ENCODE measurements at places on chromosomes 16 and 17.

GRCh38 chr16:50295541-50296132, 29.3 kb downstream of the ADCY7 start:
- no peak for DNase-seq

DNA sequence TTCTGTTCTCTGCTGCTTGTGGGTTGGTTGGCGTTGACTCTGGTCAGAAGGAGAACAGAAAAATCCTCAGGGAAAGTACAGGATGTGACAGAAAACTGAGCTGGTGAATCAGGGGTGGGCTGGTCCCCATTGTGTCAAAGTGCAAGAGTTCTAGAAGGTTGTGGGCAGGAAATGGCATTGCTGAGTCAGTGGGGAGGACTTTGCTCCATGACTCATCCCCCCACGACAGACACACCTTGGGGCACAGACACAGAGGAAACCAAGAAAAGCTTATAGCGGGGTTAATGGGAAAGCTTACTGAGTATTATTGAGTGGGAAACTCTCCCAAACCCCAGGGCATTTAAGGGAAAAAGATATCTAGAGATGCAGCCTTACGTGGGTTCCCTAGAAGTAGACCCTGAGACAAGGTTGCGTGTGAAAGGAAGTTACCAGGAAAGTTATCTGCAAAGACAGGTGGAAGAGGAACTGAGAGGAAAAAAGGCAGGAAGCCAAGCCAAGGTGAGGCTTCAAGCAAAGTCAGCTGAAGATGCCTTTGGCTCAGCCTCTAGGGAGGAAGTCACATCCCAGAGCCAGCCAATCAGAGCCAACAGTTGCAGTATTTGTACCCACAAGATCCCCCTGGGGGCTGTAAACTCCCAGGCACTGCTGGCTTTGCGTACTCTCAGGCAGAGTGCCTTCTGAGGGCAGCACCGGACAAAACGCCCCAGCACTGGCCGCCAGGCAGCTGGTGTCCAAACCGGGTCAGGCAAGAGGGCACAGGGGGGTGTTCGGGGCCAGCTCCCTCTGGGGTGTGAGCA, 86.4 kb downstream of the FOXL1 start:
- peak; percentile 28 for DNase-seq

DNA sequence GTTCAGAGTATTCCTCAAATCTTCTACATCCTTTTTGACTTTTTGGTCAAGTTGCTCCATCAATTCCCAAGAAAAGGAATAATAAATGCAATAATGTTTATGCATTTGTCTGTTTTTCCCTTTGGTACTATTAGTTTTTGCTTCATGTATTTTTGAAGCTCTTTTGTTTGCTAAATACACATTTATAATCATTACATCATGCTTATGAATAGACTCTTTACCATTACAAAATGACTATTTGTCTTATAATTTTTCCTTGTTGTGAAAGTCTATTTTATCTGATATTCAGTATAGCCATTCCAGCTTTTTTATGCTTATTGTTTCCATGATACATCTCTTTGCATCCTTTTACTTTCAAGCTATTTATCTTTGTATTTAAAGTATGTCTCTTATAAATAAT, 41.2 kb downstream of the CEP112 start:
- no peak for DNase-seq

DNA sequence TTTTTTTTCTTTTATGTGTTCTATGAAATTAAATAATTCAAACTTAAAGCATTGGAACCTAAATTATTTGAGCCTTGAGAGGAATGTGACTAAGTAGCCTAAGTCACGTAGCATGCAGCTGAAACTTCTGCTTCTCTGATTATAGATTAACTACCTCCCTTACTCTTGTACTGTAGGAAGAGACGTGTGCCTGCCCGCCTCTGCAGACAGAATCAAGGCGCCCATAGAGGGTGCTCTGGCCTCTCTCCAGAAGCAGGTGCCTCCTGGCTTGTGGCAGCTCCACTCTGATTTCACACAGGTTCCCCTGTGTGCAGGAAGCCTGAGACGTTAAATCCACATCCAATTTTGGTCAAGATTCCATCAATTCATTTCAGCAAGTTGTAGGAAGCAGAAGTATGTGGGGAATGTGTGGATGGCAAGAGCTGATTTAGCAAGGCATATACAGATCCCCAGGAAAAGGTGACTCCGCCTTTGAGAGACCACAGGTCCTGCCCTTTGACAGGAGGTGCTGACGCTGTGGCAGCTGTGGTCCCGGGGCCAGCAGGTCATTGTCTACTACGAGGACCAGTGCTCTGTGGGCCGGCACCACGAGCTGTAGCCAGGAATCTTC, 1418.8 kb downstream of the CDH11 start:
- DNase-seq: no peak

DNA sequence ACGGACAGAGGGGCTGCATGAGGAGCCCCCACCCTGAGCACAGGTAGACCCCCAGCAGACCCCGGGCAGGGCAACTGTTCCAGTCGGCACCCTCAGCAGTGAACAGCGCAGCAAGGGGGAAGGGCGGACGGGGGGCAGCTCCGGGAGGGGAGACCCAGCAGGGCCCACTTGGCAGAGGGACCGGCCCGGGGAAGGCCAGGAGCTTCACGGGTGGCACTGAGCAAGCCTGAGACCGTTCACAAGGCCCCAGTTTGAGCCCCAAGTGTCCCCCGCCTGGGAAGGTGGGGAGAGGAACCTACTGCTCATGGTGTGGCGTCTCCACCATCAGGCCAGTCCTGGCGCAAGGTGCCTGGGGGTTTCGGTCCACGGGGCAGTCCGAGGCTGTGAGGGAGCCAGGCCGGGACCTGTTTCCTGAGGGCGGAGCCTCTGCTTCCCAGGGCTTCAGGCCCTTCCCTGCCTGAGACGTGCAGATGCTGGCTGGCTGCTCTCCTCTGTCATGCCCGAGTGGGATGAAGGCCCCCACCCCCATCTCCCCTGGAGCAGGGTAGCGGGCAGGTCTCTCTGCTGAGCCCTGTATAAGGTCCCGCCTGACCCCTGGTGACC, 54.4 kb upstream of the GNG13 start:
- DNase-seq: no peak

DNA sequence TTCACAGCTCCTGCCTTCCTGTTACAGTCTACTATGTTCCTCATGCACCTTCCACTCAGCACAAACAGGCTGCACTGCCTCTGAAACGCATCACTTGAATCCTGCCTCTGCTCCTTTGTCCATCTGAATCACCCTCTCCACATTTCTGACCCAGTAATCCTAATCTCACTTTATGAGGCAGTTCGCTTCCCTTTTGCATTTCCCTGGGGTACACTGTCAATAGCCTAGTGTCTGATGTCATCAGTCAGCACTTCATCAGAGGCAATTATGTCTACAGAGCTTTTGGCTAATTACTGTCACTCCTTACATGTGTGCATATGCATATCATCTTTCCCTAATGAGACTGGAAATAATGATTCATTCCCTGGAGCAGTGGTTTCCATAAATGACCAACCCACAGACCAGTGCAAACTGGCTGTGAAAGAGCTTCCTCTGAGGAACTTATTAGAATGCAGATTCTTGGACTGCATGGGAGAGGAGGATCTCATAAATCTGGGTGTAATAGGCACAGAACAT, 23.6 kb downstream of the CA4 start:
- DNase-seq: no peak

DNA sequence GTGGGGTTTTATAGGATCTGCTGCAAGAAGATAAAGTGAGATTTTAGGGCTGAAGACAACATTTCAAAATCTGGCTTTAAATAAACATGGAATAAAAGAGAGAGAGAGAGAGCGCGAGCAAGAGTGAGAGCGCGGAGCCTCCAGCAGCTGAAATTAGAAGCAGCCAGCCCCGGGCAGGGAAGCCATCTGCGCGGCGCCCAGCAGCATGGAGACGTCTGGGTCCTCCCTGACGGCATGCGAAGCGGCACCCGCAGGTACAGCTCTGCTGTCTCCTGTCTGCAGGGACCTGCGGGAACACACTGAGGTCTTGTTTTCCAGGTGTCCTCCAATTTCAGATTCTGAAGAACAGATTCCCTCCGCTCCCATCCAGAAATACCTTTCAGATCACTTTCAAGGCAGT, 7.9 kb upstream of the BAIAP2 start:
- no peak for DNase-seq

DNA sequence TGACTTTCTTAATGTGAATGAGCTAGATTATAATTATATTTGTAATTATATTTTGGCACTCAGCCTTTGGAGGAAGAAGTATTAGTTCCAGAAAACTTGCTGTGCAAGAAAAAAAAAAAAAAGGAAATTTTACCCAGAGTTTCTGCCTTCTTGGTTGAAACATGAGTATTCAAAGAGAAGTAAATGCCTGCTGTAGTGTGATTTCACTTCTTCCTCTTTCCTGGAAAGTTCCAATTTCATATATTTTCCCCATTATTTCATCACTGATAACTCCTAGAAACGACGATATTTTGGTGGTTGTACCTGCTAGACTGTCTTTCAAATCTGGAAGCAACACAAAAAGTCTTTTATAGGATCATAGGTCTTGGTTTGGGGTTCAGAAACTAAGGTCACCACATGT, 20.4 kb upstream of the MPHOSPH6 start:
- no peak for DNase-seq
